ENCODE measurements at places on chromosomes 1 and 21.

DNA sequence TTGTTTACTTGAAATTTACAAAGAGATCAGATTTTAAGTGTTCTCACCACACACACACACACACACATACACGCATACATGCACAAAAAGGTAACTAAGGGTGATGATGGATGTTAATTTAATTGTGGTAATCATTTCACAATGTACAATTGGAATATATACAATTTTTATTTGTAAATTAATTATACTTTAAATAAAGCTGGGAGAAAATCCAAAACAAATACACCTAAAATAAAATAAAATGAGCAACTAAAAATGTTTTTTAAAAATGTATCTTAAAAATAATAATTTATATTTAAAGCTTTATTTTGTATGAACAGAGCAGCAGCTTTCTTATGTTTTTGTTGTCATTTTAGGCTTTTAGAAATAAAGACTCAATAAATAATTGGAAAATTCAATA is 8.2 kb upstream of the INSL5 start:
- DNase-seq: no peak

- peak; percentile 69 for DNase-seq
Observed at GRCh38 chr1:153344718-153345025, 4.0 kb downstream of the PGLYRP4 start.

GRCh38 chr1:162635418-162635817 is 3.2 kb downstream of the DDR2 start:
- DNase-seq: no peak

DNA sequence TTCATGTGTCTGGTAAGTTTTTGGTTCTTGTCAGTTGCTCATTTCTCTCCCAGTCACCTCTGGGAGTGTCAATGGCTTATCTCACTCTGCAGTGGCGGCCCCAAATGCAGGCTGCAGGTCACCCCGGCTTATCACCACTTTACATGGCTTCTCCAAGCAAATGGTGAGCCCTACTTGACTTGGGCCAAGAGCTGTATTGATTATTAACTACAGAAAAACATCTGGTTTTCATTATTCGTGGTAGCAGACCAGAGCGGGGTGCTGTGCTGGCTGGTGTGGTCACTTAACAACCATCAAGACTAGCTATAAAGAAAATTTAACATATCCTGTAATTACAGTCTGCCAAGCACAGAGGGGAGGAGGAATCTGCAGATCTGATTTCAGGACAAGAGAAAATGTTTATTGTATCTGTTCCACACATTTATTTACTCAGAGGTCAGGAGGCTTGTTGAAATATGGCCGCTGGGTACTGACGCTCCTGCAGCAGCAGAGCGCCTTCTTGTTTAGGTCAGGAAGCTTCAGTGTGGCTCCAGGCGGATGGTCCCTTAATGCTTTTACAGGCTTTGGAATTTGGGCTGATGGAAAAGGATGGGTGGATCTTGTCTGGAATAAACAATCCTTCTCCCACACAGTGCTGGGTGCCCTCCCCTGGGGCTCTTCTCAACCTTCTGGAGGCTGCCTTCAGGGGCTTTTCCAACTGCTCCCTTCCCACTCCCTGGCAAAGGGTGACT is 87.8 kb downstream of the HLX start:
- DNase-seq: no peak

- no peak for DNase-seq
Observed at GRCh38 chr21:44547656-44548331, 3.5 kb downstream of the KRTAP10-2 start.

DNA sequence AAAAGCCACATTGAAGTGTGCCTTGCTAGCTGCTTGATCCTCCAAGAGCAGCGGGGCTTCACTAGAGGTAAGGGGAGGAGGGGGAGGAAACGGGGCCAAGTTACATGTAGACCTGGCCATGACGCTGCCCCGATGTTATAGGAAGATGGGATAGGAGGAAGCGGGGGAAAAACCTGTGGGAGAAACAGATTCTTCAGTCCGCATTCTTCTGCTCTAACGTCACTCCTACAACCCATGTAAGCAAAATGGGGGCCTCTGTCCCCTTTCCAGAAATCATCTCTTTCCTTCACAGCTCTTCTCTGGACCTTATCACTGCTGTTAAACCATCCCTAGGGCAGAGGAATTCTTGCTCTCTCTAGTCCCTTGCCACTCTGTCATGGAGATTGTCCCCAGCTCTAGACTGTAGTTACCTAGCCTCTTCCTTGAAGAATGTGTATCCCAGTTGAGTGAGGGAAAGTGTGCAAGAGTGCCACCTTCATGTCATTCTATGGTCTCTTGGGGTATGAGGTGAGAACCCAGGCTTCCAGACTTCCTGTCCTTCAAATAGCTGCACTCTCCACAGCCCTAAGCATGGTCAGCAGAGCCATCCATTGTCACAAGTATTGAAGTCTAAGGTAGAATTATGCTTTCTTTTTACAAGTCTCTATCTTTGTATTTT is 11.4 kb downstream of the PLEKHO1 start:
- no peak for DNase-seq

GRCh38 chr1:21280482-21280881 is 9.8 kb downstream of the ECE1 start:
- no peak for DNase-seq

DNA sequence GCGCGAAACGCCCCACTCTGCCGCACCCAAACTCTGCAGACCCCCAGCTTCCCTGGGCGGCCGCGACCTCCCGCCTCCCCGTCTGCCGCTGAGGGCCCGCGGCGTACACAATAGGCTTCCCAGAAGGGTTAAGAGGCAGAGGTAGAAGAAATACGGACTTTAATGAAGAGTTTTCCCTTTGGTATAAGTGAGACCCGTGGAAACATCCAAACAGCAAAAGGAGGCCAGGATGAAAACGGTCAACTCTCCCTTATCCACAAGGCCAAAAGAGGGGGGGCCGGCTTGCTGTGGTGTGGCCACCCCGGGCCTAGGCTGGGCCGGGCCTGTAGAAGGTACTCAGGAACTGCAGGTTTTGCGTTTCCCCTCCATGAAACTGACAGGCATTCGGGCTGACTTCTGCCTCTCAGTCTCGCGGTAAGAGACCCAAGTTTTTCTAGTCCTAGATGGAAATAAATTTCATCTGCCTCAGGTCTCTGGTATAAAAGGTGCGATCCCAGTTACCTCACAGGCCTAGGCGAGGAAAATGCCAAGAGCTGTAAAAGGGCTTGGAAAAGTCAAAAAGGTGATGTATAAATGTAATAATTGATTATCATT is 671 bp upstream of the PYGO2 start:
- no peak for DNase-seq

GRCh38 chr1:236913371-236914037 is 90.7 kb downstream of the MT1HL1 start:
- no peak for DNase-seq

DNA sequence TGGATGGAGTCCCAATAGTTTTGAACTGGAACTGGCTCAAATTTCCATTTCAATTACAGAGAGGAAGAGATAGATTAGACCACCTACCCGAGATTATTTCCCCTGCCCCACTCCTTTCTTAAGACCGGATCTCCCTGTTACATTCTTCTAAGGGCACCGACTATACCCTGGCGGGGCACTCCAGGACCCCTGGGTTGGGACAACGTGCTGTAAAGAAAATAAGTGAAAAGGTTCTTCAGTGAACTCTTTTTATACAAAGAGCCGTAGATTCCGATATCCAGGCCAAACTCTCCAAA is 6.7 kb downstream of the NR5A2 start:
- DNase-seq: no peak

DNA sequence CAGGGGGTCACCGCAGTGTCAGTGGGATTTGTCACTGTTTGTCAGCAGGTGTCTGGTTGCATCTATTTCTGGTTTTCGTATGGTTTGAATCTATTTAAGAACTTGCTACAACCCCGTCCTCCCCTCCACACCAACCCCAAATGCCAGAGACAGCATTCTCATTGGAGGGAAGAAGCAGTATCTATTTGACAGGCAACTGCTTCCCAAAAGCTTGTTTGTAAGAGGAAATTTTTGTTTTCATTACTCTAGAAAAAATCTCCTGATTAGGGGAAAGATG is 54.4 kb downstream of the NR5A2 start:
- DNase-seq: no peak

GRCh38 chr1:43622471-43622870 is 27.5 kb upstream of the KDM4A start:
- DNase-seq: no peak

DNA sequence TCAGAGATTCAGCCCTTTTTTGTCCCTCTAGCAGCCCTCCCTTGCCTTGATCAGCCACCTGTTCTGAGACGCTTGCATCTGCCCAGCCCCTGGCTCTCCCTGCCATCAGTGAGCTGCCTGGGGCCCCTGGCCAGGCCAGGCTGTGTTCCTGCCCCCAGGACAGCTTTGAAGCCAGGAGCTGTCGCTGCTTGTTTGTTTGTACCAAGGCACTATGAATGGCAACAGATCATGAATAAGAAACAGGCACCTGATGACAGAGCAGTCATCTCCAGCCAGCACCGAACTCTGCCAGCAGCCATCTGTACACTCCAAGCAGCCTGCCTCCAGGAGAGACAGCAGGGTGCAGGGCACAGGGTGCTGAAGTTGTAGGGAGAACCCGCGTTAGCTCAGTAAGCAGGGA is 8.1 kb upstream of the VWA5B1 start:
- no peak for DNase-seq

DNA sequence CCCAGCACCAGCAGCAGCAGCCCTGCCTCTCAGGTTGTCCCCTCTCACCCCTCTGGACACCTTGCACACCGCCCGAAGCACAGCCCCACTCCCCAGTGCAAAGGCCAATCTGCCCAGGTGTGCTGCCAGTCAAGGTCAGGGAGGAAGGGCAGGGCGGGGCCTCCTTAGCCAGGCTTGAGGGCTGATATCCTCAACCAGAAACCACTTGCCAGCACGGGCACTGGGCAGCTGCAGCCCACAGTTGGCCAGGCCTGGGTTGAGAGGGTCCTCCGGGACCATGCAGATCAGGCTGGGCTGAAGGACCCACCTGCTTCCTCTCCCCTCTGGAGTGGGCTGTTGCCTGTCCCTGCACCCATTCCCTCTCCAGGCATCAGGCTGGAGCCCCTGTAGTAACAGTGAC is 588.3 kb downstream of the NPHP4 start:
- DNase-seq: no peak

DNA sequence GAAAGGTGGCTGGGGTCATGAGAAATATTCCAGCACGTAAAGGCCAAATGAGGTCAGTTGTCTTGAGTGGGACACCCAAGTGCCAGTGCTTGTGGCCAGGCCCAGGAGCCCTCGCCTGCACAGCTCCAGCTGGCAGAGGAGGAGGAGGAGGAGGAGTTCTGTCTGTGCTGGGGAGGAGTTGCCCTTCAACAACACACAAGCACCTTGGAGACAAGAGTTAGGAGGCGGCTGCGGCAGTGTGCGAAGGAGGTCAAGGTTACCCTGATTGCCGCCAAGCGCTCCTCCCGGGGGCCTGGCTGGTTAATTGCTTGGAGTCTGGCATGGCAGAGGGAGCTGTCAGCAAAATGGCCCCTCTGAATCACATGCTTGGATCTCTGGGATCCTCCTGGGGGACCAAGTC is 45.1 kb downstream of the GRIK3 start:
- no peak for DNase-seq

GRCh38 chr1:26409191-26409807 is 1.3 kb upstream of the LIN28A start:
- DNase-seq: no peak
